ENCODE measurements at places on chromosomes 1 and 21.

- DNase-seq: no peak
Measured at GRCh38 chr1:241532162-241532531, at the start of gene KMO. Gene KMO, plus strand, starts transcription at chr1:241532378. Its CDS starts 67 bp downstream, at chr1:241532445.

GRCh38 chr1:220250681-220251080 lies 21.6 kb downstream of the RAB3GAP2 start:
- no peak for DNase-seq

- DNase-seq: peak; percentile 3
Measured at GRCh38 chr1:18557621-18558465, 72.8 kb upstream of the PAX7 start.

DNA sequence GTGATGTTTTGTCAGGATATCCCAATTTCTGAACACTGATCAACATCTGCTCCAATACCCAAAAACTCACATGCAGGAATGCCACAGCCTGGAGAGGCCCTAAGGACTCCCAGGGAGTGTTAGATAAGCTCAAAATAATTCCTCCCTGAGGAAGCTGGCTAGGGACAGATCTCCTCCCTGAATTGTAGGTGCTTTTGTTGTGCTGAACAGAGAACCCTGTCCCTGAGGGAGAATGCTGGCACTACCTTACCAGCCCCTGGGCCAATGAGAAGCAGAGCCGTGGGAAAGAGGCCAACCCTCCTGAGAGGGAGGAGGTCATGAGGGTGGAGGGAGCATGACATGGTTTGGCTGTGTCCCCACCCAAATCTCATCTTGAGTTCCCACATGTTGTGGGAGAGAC lies 73.6 kb upstream of the PTGFRN start:
- no peak for DNase-seq

- no peak for DNase-seq
Measured at GRCh38 chr1:196317535-196318522, 290.4 kb downstream of the KCNT2 start.

GRCh38 chr1:116487031-116487430 lies 83.8 kb downstream of the CD58 start:
- DNase-seq: no peak

DNA sequence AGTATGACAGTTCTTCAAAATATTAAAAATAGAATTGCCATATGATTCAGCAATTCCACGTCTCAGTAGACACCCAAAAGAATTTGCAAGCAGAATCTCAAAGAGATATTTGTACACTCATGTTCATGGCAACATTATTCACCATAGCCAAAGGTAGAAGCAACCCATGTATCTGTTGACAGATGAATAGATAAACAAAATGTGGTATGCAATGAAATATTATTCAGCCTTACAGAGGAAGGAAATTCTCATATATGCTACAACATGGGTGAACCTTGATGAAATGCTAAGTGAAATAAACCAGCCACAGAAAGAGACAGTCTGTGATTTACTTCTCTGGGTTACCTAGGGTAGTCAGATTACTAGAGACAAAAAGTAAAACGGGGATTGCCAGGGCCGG lies 47.0 kb downstream of the NAV1 start:
- no peak for DNase-seq

DNA sequence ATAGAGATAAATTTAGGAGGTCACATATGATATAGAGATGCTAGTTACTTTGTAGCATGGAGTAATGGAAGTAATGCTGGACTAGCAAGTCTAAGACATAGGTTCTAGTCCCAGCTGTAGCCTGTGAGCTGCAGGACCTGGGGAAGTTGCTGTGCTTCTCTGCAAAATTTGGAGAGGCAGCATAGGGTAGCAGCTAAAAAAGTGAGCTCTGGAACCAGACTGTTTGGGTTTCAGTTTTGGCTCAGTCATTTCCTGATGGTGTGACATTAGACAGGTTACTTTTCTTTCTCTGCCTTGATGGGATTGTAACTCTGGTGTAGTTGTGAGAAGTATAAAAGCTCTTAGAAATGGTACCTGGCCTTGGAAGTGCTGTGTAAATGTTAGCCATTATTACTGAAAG lies 3.3 kb downstream of the METTL13 start:
- DNase-seq: no peak

DNA sequence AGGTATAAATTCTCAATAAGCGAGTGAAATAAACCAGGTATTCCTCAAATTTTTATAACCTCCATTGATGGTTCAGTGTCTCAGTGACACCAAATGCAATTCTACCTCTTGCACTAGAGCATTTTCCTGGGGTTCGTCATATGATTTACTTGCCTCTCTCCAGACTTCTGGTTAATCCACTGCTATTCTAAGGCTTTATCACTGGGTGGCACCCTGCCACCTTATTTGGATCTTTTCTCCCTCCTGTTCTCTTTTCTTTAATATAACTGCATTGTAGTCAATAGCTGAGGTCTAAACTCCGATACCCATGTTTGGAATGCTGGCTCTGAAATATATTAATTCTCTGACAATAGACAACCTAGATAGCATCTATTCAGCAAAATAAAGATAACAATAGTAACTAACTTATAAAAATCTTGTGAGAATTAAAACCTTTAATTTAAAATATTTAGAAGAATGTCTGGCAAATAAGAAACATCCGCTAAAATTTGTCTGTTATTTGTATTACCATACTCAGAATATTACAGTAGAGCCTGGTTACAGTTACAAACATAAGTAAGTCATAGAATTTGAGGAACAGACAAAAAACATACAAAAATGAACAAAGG lies 436.4 kb downstream of the PLA2G4A start:
- no peak for DNase-seq

- DNase-seq: no peak
Measured at GRCh38 chr1:166588741-166589140, 250.5 kb upstream of the POGK start.

GRCh38 chr1:92430030-92430429 lies 56.7 kb downstream of the GFI1 start:
- DNase-seq: no peak

GRCh38 chr1:218886101-218886871 lies 287.4 kb upstream of the LYPLAL1 start:
- DNase-seq: no peak

DNA sequence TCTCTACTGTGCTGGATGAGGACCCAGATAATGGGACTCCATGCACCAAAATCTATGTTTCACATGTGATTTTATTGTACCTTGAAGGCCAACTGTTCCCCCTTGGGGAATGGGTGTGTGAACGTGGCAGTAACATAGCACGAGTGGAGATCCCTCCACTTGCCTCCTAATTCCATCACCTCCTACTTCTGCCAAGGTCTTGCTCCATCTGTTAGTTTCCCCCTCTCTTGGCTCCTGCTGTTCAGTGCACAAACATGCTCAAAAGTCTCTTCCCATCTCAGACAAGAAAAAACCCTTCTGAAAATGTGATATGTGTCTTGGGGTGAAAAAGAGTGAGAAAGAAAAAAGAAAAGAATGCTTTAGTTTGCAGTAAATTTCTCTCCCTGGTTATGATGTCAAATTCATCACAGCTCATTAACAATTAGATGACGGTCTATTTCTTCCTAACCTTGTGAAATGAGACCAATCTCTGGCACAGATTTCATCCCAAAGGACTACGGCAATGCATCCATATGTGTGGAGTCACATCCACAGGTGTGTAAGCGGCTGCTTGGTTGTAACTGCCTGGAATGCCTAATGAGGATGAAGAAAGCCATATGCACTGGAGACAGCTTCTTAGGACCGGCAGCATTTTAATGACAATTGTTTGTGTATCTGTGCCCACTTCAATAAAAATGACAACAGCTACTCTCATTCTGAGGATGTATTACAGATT lies 79.3 kb upstream of the DIRAS3 start:
- no peak for DNase-seq

DNA sequence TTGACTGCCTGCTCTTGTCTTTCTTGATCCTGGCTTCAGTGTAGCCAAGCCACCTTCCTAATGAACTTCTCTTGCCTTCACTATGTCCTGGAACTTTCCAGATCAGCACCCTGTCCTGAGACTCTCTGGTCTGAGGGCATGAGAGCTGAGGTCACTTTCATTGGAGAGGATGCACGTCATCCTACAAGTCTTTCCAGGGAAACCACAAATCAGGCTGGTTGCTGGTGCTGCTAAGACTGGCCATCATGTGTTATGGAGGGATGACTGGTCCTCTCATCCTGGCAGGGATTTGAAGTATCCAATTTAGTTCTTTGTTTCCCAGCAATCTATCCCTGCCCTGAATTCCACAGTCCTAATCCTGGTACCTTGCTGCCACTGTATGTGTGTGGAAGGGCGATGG lies 228.6 kb downstream of the GPATCH2 start:
- no peak for DNase-seq

- no peak for DNase-seq
Measured at GRCh38 chr1:19166066-19166465, 44.0 kb downstream of the UBR4 start.

DNA sequence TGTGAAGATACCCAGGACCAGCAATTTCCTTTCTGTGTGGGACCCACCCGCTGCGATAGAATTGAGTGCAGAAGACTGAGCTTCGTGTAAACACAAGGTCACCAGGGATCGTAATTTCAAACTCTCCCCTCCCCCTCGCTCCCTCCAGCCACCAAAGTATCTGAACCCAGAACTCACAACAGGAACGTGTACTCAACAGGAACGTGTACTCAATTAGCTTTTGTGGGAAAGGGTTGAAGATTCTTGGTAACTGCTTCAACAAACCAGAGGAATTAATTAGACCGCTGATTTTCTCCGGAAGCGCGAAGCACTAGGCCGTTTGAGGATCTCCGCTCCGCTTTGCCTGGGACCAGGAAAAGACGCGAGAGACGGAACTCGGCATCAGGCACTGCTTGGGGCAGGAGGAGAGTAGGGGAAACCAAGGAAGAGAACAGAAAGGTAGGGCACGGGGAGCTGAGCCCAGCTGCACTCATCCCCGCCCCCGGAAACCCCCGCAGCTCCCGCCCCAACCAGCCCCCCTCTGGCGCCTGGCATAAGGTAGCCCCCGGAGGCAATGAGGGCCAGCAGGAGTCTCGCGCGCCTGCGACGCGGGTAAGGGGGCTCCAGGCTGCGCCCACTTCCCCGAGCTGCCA lies 453 bp downstream of the DRAM2 start:
- peak; percentile 52 for DNase-seq

DNA sequence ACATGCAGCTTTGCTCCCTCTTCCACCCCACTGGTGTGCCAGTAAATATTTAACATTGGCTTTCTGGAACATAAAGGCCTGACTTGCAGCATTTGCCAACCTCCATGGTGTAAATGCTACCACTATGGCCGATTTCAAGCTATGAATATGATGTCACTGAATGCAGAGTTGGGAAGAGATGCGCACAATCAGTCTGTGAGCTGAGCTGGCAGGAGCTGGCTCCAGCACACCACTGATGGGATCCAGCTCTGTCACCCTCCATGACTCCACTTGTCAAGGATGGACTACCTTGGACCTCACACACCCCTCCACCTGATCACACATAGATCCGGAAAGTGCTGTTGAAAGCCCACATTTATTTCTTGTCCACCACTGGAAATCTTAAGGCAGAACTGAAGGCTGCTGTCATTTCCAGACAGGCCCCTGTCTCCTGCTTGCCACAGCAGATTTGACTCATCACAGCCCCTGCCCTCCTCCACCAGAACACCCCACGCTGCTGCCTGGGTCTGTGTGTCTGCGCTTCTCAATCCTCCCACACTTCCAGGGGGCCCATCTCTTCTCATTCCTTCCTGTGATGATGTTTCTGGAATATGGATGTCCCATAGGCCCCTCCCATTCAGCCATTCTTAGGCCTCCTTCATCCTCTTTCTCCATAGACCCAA lies 82.2 kb upstream of the BCAR3 start:
- DNase-seq: no peak
